Stimulated activated CD8-positive, alpha-beta memory T cell treated with anti-CD3 and anti-CD28 coated beads, Interleukin-15, amount 100 ng/mL, for 48 hours (primary cell): ENCODE measurements at places on chromosomes 5 and 9.

- no peak for DNase-seq
These were observed 140.5 kb downstream of the SCAMP1 start for GRCh38 chr5:78500871-78501270.

DNA sequence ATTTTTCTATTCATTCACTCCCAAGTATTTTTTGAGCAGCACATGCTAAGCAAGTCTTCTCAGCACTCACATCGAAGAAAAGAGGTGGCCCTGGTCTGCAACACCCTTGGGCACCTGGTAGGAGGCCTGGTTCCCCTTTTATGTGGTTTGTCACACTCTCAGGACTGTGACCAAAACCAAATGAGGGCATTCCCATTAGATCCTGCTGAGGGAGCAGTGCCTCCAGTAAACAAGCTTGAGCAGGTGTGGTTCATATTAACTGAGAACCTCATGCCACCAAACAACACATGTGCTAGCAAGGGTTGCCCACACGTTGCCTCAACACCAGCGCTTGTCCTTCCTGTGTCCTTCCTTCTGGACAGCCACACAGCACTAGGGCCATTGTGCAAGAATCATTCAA lies 26.9 kb upstream of the SYK start:
- no peak for DNase-seq

- no peak for DNase-seq
These were observed 50.1 kb upstream of the TTC39B start for GRCh38 chr9:15357050-15357653.

- no peak for DNase-seq
These were observed 4.1 kb downstream of the ISOC1 start for GRCh38 chr5:129098488-129099183.

- DNase-seq: no peak
These were observed 151.3 kb downstream of the GAS1 start for GRCh38 chr9:86795823-86796553.

DNA sequence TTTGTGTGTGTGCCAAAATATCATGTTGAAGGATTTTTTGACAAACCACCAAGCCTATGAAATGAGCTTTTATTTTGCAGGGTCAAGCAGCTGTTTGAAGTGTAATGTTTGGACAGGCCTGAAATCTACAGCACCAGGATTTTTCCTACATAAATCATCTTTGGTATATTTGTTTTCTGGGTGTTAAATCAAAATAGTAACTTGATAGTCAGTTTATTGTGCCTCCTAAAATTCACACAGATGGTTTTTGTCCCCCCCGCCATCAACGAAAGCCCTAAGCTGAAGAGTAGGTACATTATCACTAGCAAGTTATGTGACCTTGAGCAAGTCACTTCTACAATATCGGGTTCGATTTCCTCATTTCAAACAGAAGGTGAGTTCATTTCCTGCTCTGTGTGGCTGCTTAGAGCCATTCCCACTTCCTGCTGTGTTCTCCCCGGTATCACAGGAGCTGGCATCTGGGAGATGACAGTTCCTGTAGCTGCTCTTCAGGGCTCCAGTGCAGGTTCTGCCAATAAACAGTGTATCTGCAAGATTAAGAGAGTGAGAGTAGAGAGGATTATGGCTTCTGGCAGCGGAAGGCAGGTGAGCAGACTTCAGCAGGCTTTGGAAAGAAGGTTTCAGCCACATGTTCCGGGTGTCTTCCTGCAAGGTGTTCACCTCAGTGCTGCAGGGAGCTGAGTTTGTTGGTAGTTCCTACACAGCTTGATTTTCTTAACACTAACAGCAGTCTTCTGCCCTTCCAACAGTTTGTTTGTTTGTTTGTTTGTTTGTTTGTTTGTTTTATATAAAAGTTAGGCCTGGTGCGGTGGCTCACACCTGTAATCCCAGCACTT lies 48.4 kb upstream of the GNE start:
- no peak for DNase-seq

DNA sequence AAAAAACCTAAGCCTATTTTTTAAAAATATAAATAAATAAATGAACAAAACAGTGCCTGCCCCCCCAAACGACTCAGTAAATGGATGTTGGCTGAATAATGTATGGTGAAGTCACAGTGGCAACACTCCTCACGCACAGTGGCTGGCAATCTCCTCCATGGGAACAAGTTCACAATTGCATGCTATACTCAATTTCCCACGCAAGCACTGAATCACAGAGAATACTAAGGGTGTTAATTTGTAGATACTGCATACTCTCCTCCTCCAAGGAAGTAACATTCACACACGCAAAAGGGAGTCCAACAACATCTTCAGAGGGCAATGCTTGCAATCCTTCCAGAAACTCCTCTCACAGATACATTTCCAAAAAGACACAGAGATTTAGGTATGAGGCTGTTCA lies 47.5 kb downstream of the SERINC5 start:
- no peak for DNase-seq

DNA sequence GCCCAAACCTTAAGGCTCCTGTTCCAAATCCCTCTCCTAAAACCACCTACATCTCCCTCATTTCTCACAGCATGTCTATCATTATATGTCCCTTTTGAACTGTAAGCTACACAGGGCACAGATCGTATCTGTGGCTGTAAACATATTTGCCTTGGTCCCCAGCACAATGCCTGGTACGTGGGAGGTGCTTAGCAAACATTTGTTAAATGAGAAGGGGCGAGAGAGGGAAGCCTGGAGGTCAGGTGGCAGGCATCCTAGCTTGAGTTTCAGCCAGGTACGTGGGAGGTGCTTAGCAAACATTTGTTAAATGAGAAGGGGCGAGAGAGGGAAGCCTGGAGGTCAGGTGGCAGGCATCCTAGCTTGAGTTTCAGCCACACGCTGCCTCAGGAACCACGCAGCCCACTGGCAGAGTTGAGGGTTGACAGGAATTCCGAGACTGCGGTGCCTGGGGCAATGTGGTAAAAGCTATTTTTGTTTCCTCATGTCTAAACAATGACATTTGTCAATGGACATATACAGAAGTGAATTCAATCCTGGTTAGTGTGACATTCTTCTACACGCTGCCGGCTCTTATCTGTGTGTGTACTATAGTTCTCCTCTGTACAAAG lies 113.6 kb downstream of the EFNA5 start:
- DNase-seq: no peak

DNA sequence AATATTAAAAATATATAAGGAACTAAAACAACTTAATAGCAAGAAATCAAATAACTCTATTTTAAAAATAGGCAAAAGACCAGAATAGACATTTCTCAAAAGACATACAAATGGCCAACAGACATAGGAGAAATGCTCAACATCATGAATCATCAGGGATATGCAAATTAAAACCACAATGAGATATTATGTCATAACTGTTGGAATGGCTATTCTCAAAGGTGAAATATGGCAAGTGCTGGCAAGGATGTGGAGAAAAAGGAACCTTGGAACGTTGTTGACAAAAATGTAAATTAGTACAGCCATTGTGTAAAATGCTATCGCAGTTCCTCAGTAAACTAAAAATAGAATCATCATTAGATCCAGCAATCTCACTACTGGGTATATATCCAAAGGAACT lies 468.5 kb downstream of the NFIB start:
- no peak for DNase-seq

GRCh38 chr5:133885566-133885965 lies 82.9 kb downstream of the C5orf15 start:
- DNase-seq: no peak

DNA sequence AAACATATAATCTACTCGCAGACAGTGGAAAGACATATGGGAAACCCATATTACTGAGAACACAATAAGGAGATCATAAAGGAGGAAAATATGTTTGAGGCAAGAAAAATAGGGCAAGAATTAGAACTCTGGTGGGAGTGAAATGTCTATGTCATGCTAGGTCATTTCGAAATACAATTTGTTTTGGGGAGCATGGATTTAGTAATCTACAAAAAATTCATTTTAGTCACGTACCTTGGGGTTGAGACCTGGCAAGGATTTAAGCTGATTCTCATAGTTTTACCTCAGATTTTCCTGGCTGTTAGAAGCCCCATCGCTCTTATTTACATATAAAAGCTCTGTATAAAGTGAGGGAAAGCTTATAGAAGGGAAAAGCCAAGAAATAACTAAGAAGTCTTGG lies 11.5 kb upstream of the CSNK1G3 start:
- no peak for DNase-seq

DNA sequence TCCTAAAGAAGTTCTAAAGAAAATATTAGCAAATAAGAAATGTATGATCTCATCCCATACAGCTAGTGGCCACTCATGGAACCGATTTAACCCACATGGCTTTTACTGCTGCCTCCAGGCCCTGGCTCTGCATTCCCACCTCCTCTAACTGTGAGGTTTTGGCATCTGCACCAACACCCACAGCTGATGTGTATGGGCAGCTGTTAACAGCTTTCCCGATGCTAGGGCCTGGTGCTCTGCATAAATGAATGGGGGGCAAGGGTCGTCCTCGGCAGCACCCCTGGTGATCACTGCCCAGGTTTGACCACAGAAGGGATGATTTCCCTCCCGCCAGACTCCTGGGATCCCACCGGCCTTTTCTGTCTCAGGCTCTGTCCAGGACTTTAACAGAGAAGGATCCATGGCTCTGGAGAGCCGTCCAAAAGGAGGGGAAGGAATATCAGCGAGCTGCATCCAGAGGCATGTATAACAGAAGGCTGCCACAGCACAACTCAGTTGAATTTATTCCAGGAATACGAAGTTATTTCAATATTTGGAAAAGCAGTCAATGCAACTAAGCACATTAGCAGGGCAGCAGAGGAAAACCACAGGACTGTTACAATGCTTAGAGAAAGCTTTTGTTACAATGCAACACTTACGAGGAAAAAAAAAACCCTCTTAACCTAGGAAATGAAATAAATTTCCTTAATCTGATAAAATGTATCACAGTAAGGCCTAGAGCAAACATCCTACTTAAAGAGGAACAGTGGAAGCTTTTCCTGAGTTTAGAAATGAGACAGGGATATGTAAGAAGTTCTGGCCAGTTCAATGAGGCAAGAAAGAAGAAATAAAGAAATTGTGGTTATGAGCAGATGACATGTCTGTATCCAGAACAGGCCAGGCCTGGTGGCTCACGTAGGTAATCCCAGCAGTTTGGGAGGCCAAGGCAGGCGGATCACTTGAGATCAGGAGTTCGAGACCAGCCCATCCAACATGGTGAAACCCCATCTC lies 63.1 kb downstream of the NACC2 start:
- DNase-seq: no peak

DNA sequence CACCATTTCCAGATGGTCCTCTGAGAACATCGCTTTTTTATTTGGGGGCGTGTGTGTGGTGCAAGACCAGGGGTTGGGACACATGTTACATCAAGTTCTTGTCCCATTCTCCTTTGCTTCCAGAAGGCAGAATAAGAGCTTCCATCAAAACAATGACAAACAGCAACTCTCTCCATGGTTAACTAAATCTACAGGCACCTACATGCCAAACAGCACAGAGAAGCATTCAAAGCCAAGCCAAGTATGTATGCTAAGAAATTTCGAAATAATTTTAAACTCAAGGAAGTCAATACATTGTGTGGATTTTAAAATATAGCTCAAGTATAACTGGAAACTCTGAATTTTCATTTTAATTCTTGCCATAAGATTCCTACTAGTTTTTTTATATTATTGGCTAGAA lies 105.6 kb downstream of the SEC61B start:
- DNase-seq: no peak

GRCh38 chr5:178312880-178313282 lies 80.3 kb upstream of the PHYKPL start:
- no peak for DNase-seq
